ENCODE measurements at places on chromosomes 5 and 9.

DNA sequence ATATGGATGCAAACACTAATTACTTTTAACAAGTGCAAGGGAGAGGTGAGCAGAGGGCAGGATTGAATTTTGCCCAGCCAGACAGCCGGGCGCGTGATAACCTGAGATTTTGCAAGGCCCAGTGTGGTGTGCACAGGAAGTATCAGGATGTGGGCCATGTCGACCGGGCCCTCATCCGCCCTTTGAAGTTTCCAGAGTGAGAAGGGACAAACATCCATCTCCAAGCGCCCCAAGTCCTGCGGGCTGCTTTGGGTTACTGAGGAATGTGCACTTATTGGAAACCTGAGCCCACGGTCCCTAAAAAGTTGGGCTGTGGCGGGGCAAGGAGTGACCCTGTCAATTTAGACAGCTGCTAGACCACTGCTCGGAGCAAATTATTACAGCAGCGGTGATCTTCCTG, 272.2 kb upstream of the IRX2 start:
- H3K27ac ChIP-seq: no peak overlapping the region
- no peaks in the 10 kb centered on the region for H3K27me3 ChIP-seq
- no peak overlapping the region for H3K4me3 ChIP-seq
- no peaks in the 10 kb centered on the region for H3K4me1 ChIP-seq
- H3K36me3 ChIP-seq: no peaks in the 10 kb centered on the region
- DNase-seq: no peak

- DNase-seq: no peak
- no peaks in the 10 kb centered on the region for H3K27me3 ChIP-seq
- no peak overlapping the region for H3K27ac ChIP-seq
- H3K4me3 ChIP-seq: no peak overlapping the region
- no peaks in the 10 kb centered on the region for H3K4me1 ChIP-seq
- no peaks in the 10 kb centered on the region for H3K36me3 ChIP-seq
Observed at GRCh38 chr5:108278285-108279240, 103.3 kb downstream of the FBXL17 start.

- DNase-seq: no peak
- H3K36me3 ChIP-seq: no peaks in the 10 kb centered on the region
- no peak overlapping the region for H3K27ac ChIP-seq
- no peaks in the 10 kb centered on the region for H3K27me3 ChIP-seq
Observed at GRCh38 chr5:135007749-135008363, 26.2 kb downstream of the PITX1 start.

- no peaks in the 10 kb centered on the region for H3K27me3 ChIP-seq
- no peak overlapping the region for H3K4me3 ChIP-seq
- H3K36me3 ChIP-seq: no peaks in the 10 kb centered on the region
- DNase-seq: no peak
- no peak overlapping the region for H3K27ac ChIP-seq
Observed at GRCh38 chr9:117718085-117718484, 13.9 kb downstream of the TLR4 start.

- H3K4me3 ChIP-seq: no peak overlapping the region
- no peak for DNase-seq
- H3K27ac ChIP-seq: no peak overlapping the region
- H3K27me3 ChIP-seq: no peaks in the 10 kb centered on the region
Observed at GRCh38 chr5:80140496-80140895, 105.3 kb downstream of the THBS4 start.

DNA sequence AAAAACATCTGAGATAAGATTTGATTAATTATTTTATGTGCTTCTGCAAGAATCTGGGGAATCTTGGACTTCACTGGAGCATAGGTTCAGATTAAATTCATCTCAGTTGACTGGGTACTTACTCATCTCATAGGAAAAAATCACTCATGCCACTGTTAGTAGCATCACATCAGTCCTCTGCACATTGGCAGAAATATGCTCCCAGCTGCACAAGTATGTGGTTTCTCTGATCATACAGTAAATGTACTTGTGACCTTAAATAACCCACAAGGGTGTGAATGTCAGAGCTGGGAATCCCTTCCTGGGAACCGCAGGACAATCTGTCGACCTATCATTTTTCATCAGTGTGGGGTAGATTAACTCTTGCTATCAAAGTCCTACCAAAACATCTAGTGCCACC, 203.7 kb upstream of the SLC24A2 start:
- no peaks in the 10 kb centered on the region for H3K27me3 ChIP-seq
- DNase-seq: no peak

Data from CD8-positive, alpha-beta memory T cell (primary cell).